K562 (cell line): ENCODE measurements at places on chromosomes 16 and 17.

DNA sequence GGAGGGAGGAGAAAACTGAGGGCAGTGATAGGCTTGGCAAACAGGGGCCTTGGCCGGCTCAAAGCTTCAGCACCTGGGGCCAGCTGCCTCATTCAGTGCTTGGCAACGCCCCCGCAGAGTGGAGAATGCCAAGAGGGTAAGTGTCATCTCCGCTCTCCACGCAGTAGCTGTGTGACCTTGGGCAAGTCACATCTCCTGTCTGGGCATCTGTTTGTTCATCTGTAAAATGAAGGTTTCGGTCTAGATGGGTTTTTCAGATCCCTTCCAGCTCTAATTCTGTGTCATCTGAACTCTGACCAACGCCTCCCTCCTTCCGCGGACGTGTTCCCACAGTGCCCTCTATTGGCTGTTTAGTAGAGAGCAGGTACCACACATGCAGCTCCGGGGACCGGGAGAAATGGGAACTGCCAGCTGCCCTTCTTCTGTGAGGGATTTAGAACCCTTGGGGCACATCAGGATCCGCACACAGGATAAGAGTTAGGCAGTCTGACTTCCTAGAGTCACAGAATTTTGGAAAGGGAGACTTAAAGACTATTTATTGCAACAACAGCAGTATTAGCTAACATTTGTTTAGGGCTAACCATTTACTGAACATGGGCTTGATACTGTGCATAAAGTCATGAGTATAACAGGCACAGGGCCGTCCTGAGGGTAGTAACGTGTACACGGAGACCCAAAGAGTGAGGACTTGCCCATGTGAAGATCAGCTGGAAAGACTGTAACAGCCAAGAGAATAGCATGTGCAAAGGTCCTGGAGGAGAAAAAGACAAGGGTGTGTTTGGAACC is 26.8 kb downstream of the GP2 start:
- peak; percentile 74 for DNase-seq

DNA sequence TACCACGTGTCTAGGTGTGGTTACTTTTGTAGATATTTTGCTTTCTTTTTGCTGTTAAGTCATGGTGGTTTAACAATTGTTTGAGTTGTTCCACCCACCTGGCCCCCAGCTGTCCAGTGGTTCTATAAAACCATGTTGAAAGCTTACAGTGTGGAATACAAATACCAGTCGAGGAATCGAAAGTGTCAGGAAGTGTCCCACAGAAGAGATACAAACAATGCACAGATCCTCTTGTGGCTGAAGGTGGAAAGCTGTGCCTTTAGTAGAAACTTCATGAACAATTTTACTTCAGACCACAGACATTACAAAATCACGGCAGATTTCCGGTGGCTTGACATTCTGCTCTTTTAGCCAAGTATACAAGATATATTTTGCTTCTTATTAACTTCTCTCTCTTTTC is 782.4 kb upstream of the SOX9 start:
- no peak for DNase-seq

- no peak for DNase-seq
Measured at GRCh38 chr16:53840456-53840855, 136.5 kb downstream of the FTO start.

- no peak for DNase-seq
Measured at GRCh38 chr17:76805319-76805718, 62.9 kb upstream of the MGAT5B start.

GRCh38 chr17:42795061-42795460 is 3.4 kb downstream of the COA3 start:
- no peak for DNase-seq

- DNase-seq = no peak
Measured at GRCh38 chr17:21029036-21029435, 13.8 kb downstream of the USP22 start.

- DNase-seq = no peak
Measured at GRCh38 chr16:11350921-11351335, 5.7 kb downstream of the RMI2 start.

GRCh38 chr17:21090902-21091618 is 35.7 kb upstream of the DHRS7B start:
- no peak for DNase-seq

- DNase-seq = no peak
Measured at GRCh38 chr17:9974448-9975381, 69.6 kb upstream of the RCVRN start.
